ENCODE measurements at places on chromosomes 4 and X.

- no peak for DNase-seq
Observed at GRCh38 chr4:11548597-11549082, 119.9 kb upstream of the HS3ST1 start.

DNA sequence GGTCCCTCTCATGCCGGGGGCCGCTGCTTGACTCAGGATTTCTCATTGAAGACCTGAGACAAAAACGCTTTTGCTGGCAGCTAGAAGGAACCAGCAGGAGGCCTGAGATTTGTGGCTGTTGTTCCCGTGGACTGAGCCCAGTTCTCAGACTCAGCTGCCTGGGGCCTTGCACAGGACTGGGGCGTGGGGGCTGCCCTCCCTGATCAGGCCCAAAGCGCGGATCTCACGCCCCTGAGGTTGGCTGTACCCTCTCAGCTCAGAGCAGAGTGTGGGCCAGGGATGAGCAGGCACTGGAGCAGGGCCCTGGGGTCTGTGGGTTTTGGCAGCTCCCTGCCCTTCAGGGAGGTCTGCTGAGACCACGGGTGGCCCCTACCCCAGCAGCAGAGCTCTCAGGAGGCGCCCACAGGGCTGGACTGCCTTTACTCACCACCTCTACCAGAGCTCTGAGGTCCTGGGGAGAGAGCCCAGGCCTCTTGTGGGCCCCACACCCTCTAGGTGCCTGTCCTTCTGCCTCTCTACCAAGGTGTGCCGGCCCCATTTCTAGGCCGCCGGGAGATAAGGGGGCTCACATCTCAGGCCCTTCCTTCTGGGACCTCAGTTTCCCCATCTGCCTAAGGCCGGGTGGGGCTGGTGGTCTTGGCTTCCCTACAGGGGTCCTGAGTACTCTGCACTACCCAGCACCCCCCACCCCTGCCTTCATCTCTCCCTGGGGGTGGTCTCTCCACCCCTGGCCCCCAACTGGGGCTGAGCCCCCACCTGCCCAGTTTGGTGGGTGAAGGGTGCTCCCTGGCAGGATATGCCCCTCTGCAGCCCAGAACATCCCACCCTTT is 5.6 kb downstream of the MSANTD1 start:
- DNase-seq, result no peak

- no peak for DNase-seq
Observed at GRCh38 chr4:124804584-124804983, 92.1 kb upstream of the ANKRD50 start.

GRCh38 chr4:107618656-107619055 is 101.4 kb downstream of the PAPSS1 start:
- no peak for DNase-seq

DNA sequence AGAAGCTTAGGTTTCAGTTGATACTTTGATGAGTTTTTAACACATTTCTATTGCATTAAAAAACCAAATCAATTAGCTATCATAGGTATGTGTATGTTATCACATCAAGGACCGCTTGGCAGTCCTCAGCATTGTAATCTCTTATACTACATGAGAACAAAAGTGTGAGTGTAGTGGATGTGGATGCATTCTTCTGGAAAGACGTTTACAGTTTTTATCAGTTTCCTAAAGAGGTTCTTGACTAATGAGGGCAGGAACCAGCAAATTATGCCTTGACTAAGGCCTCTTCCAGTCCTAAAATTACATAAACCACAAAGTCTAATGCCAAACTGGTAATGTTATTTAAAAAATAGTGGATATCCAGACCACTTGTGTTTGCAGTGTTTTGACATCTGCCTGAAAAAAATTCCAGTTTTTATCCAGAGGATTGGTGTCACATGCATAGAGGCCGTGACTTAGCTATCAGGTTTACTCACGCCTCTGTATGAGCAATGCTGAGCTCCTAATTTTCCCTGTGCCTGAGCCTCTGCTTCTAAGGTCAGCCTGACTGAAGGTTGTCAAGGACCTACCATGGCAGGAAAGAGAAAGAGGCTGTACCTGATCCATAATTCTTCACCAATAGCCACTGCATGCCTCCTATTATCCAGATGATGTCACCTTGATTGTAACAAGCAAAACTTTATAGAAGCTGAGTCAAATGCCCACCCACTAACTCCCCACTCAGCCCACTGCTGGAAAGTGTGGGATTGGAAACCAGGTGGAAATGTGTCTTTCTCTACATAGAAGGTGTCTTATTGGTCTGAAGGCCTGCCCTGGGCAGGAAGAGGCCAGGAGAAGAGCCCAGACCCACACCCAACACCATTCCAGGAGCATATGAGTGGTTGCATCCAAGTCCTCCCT is 68.7 kb downstream of the ENPP6 start:
- DNase-seq, result no peak

DNA sequence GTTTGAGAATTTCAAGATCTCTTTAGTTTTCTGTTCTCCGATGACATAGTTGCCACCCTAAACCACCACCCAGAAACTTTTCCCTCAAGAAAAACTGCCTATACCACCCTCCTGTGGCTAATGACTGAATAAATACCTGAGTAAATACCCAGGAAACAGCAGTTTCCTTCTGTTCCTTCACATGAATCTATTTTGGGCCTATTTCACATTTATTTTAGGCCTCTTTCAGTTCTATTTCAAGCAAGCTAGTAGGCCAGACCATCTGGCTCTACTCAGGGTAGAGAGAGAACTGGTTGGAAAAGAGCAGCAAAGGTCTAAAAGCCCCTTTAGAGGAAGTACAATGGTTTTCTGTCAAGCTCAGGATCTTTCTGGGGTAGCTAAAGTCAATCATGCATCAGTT is 23.4 kb downstream of the ARHGEF9 start:
- no peak for DNase-seq

GRCh38 chr4:81571105-81571504 is 99.4 kb upstream of the RASGEF1B start:
- no peak for DNase-seq

GRCh38 chr4:1602655-1603412 is 81.3 kb downstream of the FAM53A start:
- no peak for DNase-seq

DNA sequence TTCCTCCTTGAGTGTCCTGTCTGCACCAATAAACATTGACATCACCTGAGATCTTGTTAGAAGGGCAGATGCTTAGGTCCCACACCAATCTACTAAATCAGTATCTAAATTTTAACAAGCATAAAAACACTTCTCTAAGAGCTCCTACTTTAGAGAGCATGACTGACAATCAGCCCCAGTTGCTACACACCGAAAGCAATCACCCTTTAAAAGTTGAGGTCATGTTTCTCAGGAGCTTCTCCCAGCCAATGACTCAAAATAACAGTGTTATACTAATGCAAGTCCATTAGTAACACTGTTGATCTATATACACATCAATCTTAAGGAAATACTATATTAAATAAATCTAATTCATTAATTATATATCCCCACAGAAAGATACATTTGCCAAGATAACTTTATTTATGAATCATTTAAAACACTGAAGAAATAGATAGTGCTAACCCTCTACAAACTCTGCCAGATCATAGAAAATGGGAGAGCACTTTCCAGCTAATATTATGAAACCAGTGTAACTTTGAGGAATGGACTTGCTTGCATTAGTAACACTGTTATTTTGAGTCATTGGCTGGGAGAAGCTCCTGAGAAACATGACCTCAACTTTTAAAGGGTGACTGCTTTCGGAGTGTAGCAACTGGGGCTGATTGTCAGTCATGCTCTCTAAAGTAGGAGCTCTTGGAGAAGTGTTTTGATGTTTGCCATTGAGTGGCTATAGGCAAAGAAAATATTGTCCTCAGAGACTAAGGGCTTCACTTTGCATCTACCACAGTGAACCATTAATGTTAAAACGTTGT is 109.8 kb upstream of the HDX start:
- DNase-seq, result no peak

DNA sequence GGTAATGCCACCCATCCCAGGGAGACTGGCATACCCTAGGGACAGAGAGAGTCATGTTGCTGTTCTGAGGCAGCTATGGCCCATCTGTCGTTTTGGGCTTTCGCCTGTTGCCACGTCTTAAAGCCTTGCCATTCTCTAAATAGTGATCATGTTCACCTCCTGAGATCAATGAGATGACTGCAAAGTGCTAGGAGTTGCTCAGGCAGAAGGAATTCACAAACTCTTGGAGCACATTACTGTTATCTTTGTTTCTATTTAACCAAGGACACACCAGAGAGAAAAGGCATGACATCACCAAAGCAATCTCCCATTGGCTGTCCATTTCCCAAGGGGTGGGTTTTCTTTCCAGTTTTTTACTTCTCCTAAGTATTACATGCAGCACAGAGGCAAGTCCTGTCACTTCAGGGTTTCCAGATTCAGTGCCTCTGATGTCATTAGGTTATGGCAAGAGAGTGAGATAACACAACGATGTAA is 37.1 kb upstream of the SETD7 start:
- DNase-seq, result no peak

- no peak for DNase-seq
Observed at GRCh38 chrX:153681175-153681574, 6.6 kb upstream of the SLC6A8 start.

DNA sequence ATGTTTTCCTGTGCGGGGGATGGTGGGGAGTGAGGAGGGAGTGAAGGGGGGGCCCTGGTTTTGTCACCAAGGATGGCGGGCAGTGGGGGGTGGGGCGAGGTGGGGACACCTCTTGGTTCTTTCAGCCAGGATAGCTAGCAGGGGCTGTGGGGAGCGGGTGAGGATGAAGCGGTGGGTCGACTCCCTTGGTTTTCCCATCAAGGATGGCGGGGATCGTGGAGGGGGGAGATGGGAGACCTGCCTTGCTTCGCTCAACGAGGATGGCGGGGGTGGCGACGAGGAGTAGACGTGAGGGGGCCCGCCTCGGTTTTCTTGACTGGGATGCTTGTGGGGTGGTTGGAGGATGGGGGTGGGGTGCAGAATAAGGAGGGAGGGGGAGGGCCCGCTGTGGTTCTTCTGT is 643 bp downstream of the FHL1 start:
- DNase-seq, result no peak

DNA sequence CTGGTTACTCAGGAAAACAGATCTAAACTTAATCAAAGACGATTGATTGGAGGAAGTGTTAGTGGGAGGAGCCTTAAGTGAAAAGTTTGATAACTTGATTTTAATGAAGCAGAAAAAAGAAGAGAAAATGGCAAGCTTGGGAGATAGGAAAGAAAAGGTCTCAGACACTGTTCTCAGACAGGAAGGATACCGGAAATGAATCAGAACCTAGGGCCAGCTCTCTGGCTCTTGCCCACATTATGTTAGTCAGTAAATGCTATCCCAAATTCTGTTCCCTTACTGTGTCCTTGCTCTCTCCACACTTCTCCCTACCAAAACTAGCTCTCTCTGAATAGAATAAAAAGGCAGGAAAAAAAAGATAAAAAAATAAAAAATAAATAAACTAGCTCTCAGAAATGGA is 48.6 kb upstream of the TMEM164 start:
- DNase-seq, result no peak

GRCh38 chr4:147310312-147310711 is 170.6 kb upstream of the EDNRA start:
- no peak for DNase-seq

- no peak for DNase-seq
Observed at GRCh38 chr4:24968992-24969391, 56.1 kb upstream of the CCDC149 start.

DNA sequence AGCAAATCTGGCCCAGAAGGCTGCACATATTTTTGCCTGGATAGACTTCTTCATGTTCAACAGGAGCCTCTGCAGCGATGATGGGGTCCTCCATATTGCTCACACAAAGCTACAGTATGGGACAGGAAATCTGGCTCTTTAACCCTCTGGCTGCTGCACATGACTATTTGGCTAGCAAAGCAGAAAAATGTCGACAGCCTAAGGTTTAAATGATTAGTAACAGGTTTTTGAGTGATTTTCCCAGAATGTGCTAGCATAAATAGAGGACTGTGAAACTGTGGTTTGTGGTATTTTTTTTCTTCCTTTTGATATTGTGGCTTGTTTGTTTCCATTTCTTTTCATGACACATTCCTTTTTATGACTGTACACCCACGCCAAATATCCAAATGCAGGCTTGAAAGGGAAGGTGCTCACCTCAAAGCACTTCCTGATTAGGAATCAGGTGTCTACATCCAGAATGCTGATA is 120.2 kb upstream of the GK2 start:
- no peak for DNase-seq

DNA sequence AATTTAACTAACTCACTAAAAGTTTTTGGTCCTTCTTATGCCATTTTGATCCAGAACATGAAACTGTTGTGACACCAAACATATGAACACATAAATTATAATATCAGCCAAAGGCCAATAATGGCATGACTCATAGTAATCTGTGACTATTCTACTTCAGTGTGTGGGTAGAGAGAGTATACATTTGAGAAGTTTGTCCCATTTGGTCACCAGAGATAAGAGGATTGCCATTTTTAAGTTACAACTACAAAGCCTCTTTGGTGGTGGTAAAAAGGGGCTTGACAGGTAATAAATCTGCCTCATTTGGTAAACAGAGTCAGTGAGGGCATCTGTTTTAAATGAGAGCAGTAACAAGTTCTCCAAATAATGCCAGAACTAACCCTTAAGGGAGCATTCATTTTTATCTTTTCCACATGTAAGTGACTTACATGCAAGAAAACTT is 117.9 kb downstream of the TBC1D19 start:
- DNase-seq, result no peak

DNA sequence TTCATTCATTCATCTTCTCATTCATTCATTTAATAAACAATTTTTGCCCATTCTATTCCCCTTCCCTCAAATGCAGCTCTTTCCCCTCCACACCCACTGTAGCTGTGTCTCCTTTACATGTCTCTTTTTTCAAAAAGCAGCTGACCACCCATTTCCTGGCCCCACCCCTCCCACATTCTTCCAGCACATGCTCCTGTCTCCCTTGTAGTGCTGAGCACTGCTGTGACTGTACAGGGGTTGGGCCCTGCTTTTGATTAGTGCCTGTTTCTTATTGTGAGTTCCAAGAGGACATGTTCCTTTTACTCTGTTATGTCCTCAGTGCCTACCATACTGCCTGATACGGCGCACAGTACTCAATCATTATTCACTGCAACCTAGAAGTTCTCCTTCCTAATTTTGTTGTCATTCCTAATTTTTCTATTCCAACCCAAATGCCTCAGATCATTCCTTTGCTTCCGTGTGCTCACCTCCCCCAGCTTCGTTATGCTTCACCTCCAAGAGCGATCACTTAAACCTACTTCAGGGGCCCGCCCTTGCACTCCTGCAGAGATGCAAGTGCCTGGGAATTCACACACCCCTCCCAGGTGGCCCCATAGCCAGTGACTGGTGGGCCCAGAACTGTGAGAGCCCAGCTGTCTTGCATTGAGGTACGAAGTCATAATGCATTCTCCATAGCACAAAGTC is 152.2 kb downstream of the STK32B start:
- DNase-seq, result no peak

Data from activated CD4-positive, alpha-beta T cell treated with anti-CD3 and anti-CD28 coated beads, Interleukin-2, amount 50 U/mL, for 1 hour (primary cell).